ENCODE measurements at places on chromosomes 7 and 10. TPM values are rescaled to one million over a fixed set of nuclear protein-coding genes. Genes with fewer than 3 reads are reported as not detected.

GRCh38 chr10:72315611-72316385, 38.9 kb downstream of the DNAJB12 start:
- DNase-seq, result no peak

DNA sequence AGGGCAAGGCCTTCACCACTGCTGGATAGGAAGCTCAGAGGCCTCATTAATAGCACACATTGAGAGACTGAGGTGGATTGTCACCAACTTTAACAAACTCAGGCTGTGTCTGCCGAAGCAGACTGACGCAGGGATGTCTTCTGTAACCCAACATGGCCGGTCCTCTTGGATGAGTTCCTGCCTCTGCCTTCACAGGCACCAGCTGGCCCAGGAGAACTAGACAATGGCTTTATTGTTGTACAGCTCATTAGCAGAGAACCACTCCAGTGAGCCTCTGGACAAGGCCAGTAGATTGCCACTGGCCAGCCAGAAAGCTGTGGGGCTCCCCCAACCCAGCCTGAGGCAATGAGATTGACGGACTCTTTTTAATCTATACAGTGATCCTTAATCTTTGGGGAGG, 9.4 kb downstream of the NODAL start:
- DNase-seq, result no peak

DNA sequence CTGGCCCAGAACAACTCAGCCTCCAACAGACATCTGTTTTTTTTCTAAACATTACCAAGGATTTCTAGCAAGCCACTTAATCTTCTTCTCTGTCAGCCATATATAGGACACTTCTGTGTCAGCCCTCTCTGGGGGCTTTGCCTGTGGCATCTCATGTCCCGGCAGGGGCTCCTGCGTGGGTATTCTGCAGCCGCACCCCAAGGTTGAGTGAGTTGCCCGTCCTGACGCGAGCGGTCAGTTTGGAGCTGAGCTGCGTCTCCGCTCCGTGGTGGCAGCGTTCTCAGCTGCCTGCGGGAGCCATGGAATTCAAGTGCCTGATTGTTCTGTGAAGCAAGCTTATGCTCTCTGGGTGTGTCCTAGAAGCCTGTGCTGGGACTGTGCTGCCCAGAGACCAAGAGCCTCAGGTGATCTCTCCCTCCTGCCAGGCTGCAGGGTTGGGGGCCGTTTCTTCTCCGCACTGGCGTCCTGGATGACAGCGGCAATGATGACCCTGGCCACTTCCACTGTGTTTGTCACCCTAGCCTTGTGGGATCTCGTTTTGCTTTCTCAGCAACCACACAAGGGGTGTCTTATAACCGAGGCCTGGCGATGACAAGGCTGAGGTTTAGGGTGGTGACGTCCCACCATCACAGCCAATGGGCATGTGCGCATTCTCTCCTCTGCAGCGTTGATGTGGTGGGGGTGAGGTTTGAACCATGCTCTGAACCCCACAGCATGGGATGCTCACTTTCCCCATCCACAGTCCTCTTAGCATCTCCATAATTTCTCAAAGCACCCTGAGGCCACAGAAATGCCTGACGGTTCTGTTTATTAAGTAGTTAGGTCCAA, 612.6 kb upstream of the FOXK1 start:
- no peak for DNase-seq

- DNase-seq, result no peak
These were observed 75.4 kb downstream of the ANK3 start for GRCh38 chr10:60314069-60314940.

Gene CALHM1
- not detected for total RNA-seq
